AG04450 (cell line): ENCODE measurements at places on chromosomes 7 and 10.
A peak's percentile ranks its signal among the peaks of the same experiment; 100 is the strongest.

GRCh38 chr10:109887243-109887642, 36.1 kb downstream of the XPNPEP1 start:
- no peak for DNase-seq

GRCh38 chr7:37578350-37578749, 105.2 kb upstream of the GPR141 start:
- no peak for DNase-seq

DNA sequence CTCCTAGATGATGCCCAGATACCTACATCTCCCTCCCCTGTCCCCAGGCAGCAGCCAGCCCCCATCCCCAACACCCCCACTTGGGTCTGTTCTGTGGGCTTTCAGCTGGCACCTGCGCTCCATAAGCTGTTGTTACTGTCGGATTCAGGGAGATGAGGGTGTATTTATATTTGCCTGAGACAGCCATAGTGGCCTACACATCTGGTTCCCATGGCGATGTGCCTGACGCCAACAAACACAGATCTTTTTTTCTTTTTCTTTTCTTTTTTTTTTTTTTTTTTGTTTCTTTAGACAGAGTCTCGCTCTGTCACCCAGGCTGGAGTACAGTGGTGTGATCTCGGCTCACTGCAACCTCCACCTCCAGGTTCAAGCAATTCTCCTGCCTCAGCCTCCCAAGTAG, 73.1 kb downstream of the CLIP2 start:
- DNase-seq: no peak

- no peak for DNase-seq
Measured at GRCh38 chr7:66683770-66684123, 55.1 kb downstream of the KCTD7 start.

DNA sequence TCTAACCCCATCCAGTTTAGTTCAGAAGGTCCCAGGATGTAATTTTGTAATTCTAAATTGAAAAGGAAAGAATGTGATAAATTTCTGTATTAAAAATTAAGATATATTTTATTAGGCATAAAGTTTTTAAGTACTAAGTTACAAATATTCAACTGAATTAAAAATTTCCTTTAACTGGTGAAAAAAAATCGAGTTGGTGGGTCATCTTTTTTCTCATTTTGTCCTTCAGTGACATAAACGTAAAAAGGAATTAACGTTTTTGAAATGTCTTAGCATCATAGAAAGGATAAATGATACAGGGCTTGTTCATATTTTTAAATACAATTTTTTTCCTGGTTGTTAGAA, 88.5 kb downstream of the BTRC start:
- DNase-seq: no peak

DNA sequence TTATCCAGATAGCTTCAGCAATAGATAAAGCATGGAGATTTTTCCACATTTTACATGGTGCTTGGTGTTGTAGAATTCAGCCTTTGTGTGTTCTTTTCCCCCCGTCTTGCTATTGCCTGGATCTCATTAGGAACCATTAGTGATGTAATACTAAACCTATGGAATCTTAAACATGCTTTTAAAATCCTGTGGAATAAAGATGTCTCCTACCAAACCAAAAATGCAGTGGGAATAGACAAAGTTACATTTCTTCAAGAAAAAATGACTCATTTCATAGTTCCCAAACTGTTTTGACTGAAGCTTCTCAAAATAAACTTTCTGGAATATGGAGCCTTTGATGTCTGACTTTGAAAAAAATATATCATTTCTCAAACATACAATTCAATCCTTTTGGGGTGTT, 44.0 kb downstream of the CALD1 start:
- DNase-seq: peak; percentile 72

DNA sequence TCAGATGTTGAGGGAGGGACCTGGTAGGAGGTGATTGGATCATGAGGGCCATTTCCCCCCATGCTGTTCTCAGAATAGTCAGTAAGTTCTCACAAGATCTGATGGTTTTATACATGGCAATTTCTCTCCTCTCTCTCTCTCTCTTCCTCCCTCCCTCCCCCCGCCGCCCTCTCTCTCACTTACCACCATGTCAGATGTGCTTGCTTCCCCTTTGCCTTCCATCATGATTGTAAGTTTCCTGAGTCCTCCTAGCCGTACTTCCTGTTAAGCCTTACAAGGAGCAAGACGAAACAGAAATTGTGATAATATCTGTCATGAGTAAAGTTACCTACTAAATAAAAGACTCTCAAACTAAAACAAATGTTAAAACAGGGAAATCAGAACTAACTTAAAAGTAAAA, 19.9 kb upstream of the GPR141 start:
- DNase-seq: no peak

DNA sequence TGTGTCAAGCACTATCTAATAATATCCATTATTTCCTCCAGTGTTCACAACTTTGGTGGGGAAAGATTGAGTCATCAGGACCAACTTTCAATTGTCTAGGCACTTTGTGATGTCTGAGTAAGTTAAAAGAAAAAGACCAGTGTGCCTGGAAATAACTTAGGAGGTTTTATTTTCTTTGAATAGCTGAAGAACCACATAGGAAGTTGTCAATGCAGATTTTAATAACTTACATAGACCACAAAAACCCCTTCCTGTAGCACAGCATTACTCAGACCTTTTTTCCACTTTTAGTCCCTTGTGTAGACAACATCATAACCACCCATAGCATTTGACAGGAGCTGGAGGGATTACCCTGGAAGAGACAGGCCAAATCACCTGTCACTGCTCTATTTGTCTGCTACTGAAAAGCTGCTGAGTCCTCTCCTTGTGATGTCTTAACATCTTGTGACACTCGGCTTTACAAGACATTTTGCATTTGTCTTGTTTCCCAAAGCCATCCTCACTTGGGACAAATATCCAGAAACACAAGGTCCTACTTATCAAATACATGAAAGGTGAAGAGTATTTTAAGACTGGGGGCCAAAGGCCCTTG, 241.5 kb upstream of the PTER start:
- DNase-seq: no peak

GRCh38 chr10:119061926-119062325, 18.7 kb downstream of the EIF3A start:
- DNase-seq: no peak

GRCh38 chr10:132951926-132952325, 9.6 kb upstream of the CFAP46 start:
- DNase-seq: no peak

- DNase-seq: no peak
Measured at GRCh38 chr10:29596826-29597225, 37.9 kb downstream of the SVIL start.

DNA sequence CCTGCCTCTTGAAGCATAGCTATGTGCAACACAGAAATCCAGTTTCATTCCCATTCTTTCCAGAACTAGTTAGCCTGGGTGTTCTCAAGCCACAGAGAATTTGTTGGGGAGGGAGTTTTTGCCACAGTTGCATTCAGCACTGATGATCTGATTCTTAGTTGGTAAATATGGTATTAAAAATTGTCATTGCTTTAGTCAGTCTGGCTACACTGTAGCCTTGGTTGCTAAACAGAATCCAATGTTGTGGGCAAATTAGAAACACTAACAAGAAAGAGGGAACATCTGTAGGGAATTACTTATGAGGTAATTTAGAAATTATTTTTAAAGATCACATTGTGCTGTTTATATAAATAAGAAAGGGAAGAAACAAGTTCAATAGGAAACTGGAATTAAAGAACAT, 57.0 kb upstream of the CC2D2B start:
- DNase-seq: no peak

DNA sequence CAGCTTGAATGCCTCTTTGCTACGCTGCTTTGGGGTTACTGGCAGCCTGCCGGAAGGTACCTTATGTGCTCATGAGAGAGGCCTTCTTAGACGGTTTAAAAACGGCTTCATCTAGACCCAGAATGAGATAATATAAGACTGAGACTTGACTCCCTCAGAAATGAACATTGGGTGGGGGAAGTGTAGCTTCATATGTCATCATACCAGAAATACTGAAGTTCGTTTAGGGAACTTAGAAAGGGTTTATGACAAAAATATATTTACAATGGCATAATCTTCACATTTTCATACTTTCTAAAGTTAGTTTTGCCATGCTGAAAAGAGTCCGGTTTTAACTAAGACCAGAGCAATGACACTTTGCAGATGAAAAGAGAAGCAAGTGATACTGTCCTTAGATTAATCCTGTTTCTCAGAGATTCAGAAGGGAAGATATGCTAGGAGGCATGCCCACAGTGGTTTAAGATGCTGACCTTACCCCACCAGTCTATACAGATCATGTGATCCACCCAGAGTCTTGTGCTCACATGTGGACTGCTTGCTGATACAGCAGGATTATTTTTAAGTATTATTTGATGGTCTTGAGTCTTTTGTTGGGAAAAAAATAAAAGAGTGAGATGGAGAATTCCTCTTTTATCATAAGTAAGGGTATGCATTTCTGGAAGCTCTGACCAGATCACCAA, 40.8 kb upstream of the HGF start:
- DNase-seq: no peak

- DNase-seq: no peak
Measured at GRCh38 chr10:95758351-95759025, 2.5 kb downstream of the ENTPD1 start.

DNA sequence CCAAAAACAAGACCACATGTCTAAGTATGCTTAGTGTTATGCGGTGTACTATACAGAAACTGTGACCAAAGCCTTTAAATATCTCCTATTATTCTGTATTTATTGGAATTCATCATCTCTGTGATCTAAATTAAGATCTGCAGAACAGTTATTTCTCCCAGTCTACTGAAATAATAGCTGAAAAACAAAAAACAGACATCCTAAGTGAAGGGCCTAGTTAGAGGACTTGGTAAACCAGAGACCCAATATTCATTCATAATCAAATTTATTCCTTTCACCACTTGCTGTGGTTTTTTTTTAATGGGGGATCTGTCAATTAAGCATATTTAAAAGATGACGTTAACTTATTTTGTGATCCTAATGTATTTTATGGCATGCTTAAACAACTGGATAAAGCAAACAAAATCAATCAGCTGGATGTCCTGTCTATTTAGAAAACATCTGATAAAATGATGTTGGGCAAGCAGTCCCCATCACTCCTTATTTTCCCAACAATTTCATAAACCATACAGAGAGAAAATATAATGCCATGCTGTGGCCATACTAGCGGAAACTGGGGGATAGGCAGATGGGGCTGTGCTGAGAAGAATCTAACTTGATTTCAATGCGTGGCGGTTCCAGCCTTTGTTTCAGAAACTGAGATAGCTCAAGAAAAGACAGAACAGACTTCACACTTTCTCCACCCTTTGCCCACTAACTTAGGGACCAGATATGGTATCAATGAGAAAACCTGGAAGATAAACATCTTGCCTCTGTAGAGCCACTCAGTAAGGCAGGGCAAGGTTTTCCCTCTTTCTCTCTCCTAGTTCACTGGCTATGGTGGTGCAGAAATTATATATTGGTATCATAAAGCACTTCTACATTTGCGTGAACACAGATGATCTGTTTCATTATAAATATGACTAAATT, 32.9 kb downstream of the ICA1 start:
- no peak for DNase-seq

- no peak for DNase-seq
Measured at GRCh38 chr10:76643511-76643911, 994.1 kb downstream of the KCNMA1 start.

GRCh38 chr10:77027141-77027540, 610.5 kb downstream of the KCNMA1 start:
- DNase-seq: no peak

DNA sequence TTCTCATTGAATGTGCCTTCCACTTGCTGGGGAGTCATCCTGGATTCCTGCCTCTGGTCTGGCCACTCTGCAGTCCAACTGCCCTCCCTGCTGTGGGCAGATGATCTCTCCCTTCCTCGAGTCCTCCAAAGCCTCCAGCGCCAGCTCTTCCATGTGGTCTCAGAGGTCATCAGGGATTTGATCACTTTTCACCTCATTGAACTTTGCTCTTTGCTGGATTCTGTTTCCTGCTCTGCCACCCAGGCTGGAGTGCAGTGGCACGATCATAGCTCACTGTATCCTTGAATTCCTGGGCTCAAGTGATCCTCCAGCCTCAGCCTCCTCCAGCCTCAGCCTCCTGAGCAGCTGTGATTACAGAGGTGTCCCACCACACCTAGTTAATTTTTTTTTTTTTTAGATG, 22.1 kb upstream of the TBXAS1 start:
- no peak for DNase-seq

DNA sequence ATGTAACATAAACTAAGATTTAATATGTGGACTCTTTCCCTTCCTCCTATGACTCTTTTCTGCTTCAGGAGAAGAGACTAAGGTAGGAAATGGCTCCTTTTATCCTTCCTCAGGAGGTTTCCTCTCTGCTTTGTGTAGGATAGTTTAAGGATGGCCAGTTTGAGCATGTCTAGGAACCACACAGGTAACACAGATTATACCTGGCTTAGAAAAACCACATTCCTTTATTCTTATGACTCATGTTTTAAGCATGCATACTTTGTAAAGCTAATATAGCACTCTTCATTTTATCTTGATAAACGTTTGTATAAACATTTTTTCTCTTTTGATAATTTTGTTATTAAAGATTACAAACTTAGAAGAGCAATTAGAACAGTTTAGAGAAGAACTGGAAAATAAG, 57.8 kb downstream of the CYP51A1 start:
- DNase-seq: no peak

- no peak for DNase-seq
Measured at GRCh38 chr10:47363781-47364180, 15.6 kb downstream of the RBP3 start.

- DNase-seq: no peak
Measured at GRCh38 chr7:126210707-126211106, 1042.0 kb downstream of the GRM8 start.

DNA sequence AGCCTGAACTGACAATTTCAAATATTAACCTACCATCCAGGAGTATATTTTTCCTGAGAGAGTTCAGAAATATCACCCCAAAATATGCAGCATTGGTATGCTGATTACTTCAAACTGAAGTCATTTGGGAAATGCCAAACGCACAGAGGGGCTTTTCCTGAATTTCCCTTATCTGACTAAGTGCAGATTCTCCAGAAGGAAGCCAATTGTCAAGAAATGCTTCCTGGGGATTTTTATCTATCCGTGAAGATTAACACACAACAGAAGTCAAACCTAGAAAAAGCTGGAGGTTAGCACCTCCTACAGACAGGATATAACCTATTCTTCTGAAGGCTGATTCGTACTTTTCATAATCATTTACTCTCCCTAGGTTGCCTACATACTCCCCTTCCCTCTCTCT, 91.0 kb downstream of the AKR1D1 start:
- no peak for DNase-seq
